ENCODE measurements at places on chromosomes 12 and 14. TPM values are rescaled to one million over a fixed set of nuclear protein-coding genes. Genes with fewer than 3 reads are reported as not detected.

GRCh38 chr12:27342536-27342935 lies 9.9 kb downstream of the BMAL2 start:
- H3K4me3 ChIP-seq: no peak overlapping the region
- no peak overlapping the region for H3K27ac ChIP-seq

GRCh38 chr12:80754274-80754673 lies 37.6 kb downstream of the MYF5 start:
- DNase-seq: no peak
- no peak overlapping the region for H3K27ac ChIP-seq

GRCh38 chr12:94297876-94298505 lies 149.6 kb downstream of the PLXNC1 start:
- no peak for DNase-seq
- peaks cover 7% of the 10 kb centered on the region for H3K4me1 ChIP-seq
- H3K27me3 ChIP-seq: no peaks in the 10 kb centered on the region
- H3K27ac ChIP-seq: no peak overlapping the region

GRCh38 chr12:12470751-12471306 lies 91.8 kb downstream of the DUSP16 start:
- no peak for DNase-seq
- no peak overlapping the region for H3K4me3 ChIP-seq
- no peaks in the 10 kb centered on the region for H3K27me3 ChIP-seq
- H3K27ac ChIP-seq: peak overlapping the region; percentile 27

- no peaks in the 10 kb centered on the region for H3K36me3 ChIP-seq
- H3K27ac ChIP-seq: no peak overlapping the region
- no peaks in the 10 kb centered on the region for H3K27me3 ChIP-seq
- H3K4me1 ChIP-seq: peaks cover 6% of the 10 kb centered on the region
Observed at GRCh38 chr12:9509464-9510161, 98.1 kb downstream of the KLRB1 start.

GRCh38 chr14:98230411-98230810 lies 1041.6 kb downstream of the BCL11B start:
- peak overlapping the region; percentile 91 for H3K27ac ChIP-seq
- peaks cover 75% of the 10 kb centered on the region for H3K4me1 ChIP-seq
- H3K27me3 ChIP-seq: no peaks in the 10 kb centered on the region
- peak overlapping the region; percentile 40 for H3K4me3 ChIP-seq
- peaks cover 20% of the 10 kb centered on the region for H3K36me3 ChIP-seq
- DNase-seq: no peak

GRCh38 chr12:78870539-78870938 lies 6.0 kb downstream of the SYT1 start:
- no peak overlapping the region for H3K4me3 ChIP-seq
- H3K27ac ChIP-seq: no peak overlapping the region
- no peak for DNase-seq
- no peaks in the 10 kb centered on the region for H3K36me3 ChIP-seq
- H3K4me1 ChIP-seq: no peaks in the 10 kb centered on the region

DNA sequence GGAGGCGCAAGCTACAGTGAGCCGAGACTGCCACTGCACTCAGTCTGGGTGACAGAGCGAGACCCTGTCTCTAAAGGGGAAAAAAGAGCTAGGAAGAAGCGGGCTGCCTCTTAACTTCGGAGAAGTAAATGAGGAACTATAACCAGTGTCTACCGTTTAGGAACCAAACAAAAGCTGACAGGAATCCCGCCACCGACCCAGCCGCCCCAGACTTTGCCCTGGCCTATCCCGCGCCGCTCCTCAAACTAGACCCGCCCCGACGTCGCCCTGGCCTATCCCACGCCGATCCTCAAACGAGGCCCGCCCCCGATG lies 568 bp upstream of the SIVA1 start:
- H3K27ac ChIP-seq: peak overlapping the region; percentile 95
- H3K4me1 ChIP-seq: peaks cover 49% of the 10 kb centered on the region
- H3K4me3 ChIP-seq: peak overlapping the region; percentile 85
- H3K27me3 ChIP-seq: no peaks in the 10 kb centered on the region

GRCh38 chr12:3790642-3791041 lies 37.7 kb upstream of the CRACR2A start:
- no peak for DNase-seq
- no peak overlapping the region for H3K27ac ChIP-seq
- H3K4me3 ChIP-seq: no peak overlapping the region
- H3K36me3 ChIP-seq: peaks cover 17% of the 10 kb centered on the region
- peaks cover 3% of the 10 kb centered on the region for H3K4me1 ChIP-seq

GRCh38 chr14:94498215-94498614 lies 11.1 kb downstream of the SERPINA12 start:
- no peak overlapping the region for H3K27ac ChIP-seq
- DNase-seq: no peak
- H3K4me1 ChIP-seq: no peaks in the 10 kb centered on the region

DNA sequence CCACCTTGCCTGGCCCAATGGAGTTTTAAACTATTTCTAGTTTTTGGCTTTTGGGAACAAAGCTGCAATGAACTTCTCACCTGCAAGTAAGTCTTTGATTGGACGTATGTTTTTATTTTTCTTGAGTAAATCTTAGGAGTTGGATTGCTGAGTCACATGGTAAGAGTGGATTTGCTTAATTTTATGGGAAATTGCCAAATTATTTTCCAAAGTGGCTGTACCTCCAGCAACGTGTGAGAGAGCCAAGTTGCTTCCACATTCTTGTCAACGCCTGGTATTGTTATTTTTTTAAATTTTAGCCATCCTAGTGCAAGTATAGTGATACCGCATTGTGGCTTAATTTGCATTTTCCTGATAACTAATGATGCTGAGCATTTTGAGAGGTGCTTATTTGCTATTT lies 136.6 kb downstream of the LMNTD1 start:
- no peak for DNase-seq
- H3K4me3 ChIP-seq: no peak overlapping the region
- H3K4me1 ChIP-seq: no peaks in the 10 kb centered on the region
- H3K27ac ChIP-seq: no peak overlapping the region
- peaks cover 2% of the 10 kb centered on the region for H3K27me3 ChIP-seq

- H3K27me3 ChIP-seq: no peaks in the 10 kb centered on the region
- no peak overlapping the region for H3K27ac ChIP-seq
- no peak for DNase-seq
- H3K36me3 ChIP-seq: no peaks in the 10 kb centered on the region
- peaks cover 12% of the 10 kb centered on the region for H3K4me1 ChIP-seq
Observed at GRCh38 chr14:67187826-67188225, 1.4 kb upstream of the GARIN2 start.

GRCh38 chr14:34538871-34539406 lies 562 bp downstream of the EAPP start:
- peaks cover 9% of the 10 kb centered on the region for H3K36me3 ChIP-seq
- H3K4me3 ChIP-seq: peak overlapping the region; percentile 98
- no peaks in the 10 kb centered on the region for H3K27me3 ChIP-seq

DNA sequence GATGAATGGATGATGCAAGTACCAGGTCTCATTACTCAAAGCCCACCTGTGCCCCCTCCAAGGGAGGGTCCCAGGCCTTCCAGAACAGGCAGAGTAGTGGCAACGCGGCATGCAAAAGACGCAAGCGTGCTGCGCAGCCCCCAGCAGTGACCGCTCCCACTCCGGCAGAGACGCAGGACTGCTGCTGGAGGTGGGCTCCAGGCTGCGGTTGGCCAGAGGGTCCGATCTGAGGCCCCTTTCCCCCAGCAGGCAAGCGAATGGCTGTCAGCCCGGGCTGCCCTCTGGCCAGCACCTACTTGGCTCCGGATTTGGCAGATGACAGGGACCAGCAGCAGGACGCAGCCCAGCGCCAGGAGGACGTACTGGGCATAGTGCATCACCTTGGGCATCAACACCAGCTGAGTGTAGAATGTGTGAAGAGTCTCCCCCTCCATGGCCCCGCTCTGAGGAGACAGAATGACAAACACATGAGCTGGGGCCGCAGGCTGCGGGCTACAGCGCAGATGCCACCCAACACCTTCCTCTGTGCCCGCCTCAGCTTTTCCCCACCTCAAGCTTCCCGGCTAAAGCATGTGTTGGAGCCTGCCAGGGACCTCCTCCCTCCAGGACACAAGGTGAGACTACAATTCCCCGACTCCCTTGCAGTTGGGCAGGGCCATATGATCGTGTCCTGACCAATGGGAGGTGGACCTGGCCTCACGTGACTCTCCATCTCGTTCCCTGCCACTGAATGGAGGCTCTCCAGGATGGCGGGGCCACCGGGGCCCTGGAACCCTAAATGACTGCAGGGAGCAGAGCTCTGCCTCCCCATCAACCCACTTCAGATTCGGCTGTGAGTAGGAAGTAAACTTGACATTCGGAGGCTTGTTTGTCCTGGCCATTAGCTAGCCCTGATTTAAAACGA lies 77.4 kb downstream of the SCARB1 start:
- H3K36me3 ChIP-seq: no peaks in the 10 kb centered on the region
- DNase-seq: no peak
- no peaks in the 10 kb centered on the region for H3K27me3 ChIP-seq
- H3K4me1 ChIP-seq: no peaks in the 10 kb centered on the region

DNA sequence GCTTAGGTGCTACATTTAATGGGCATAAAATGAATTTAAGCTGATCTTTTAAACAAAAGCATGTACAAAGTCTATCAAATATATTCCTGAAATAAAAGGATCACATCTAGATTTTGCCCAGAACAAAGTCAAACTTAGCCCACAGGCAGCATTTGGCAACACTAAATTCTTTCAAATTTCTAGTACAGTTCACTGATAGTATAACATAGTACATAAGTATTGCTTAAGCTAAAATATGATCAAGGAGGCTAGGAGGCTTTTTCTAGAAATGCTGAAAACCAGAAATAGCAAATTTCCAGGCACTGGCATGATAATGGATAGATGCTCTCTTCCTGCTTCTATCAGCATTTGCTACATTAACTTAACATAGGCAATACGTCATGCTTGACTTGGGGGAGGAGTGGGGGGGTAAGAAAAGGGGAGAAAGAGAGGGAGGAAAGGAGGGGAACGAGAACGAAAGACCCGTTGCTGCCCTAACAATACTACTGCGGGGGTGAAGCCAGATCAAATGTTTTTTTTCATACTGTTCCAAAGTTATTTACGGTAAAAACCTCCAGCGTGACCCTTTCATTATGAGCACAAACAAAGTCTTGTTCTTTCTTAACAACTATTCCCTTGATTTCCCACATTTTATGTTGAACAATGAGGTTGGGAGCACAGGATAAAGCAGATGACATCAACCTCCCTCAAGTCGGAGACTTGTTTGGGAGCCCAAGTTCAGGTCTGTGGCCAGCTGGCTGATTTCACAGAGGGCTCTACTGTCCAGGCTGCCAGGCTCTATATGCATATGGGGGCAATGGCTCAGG lies 10.6 kb downstream of the TMED10 start:
- H3K4me3 ChIP-seq: no peak overlapping the region
- no peak for DNase-seq
- no peaks in the 10 kb centered on the region for H3K27me3 ChIP-seq
- H3K27ac ChIP-seq: no peak overlapping the region
- H3K36me3 ChIP-seq: peaks cover 8% of the 10 kb centered on the region

GRCh38 chr14:98114122-98114895 lies 1157.7 kb downstream of the BCL11B start:
- no peak for DNase-seq
- H3K36me3 ChIP-seq: peaks cover 2% of the 10 kb centered on the region
- no peaks in the 10 kb centered on the region for H3K27me3 ChIP-seq
- H3K4me3 ChIP-seq: no peak overlapping the region

DNA sequence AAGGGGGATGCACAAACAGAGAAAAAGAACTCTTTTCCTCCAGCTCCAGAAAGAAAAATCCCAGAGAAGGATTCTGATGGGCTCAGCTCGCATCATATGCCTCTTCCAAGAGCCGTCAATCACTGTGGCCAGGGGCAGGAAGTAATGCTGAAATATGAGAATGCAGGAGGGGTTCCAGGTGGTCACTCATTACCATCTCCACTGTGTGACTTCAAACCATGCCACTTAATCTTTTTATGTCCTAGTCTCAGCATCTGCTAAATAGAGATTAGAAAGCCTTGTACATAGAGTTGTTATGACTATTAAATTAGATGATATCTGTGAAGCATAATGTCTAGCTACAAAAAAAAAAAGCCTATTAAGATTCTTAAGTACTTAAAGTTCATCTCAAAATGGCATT lies 65.6 kb upstream of the FICD start:
- H3K4me1 ChIP-seq: no peaks in the 10 kb centered on the region
- no peak overlapping the region for H3K27ac ChIP-seq
- H3K4me3 ChIP-seq: no peak overlapping the region
- DNase-seq: no peak

- peak overlapping the region; percentile 81 for H3K27ac ChIP-seq
- H3K4me1 ChIP-seq: peaks cover 25% of the 10 kb centered on the region
- peaks cover 55% of the 10 kb centered on the region for H3K36me3 ChIP-seq
- H3K27me3 ChIP-seq: no peaks in the 10 kb centered on the region
- peak overlapping the region; percentile 29 for H3K4me3 ChIP-seq
Observed at GRCh38 chr14:77554207-77554606, 55.6 kb upstream of the ISM2 start.

GRCh38 chr14:99718811-99719192 lies 34.7 kb downstream of the CYP46A1 start:
- H3K4me3 ChIP-seq: no peak overlapping the region
- H3K36me3 ChIP-seq: no peaks in the 10 kb centered on the region
- DNase-seq: no peak
- peaks cover 5% of the 10 kb centered on the region for H3K27me3 ChIP-seq
- no peaks in the 10 kb centered on the region for H3K4me1 ChIP-seq

The KRT2 gene
- total RNA-seq: 0.10 TPM

The KCNH3 gene
- 2.3 TPM for total RNA-seq

The RND1 gene
- total RNA-seq: 1.1 TPM

The BBOF1 gene
- 1.7 TPM for total RNA-seq

The LTA4H gene
- total RNA-seq: 55.8 TPM

The WNT1 gene
- total RNA-seq: 0.29 TPM

The METTL25 gene
- total RNA-seq: 8.6 TPM

The CIDEB gene
- total RNA-seq: 30.9 TPM

The SLC17A8 gene
- total RNA-seq: not detected

The LRRC10 gene
- not detected for total RNA-seq

Data from activated CD4-positive, alpha-beta T cell treated with anti-CD3 and anti-CD28 coated beads, Interleukin-2, amount 10 ng/mL, durations not matched to agents 7 days and 5 days (primary cell).